ENCODE measurements at places on chromosomes 12 and 14.

- DNase-seq, result no peak
Measured at GRCh38 chr12:45660330-45660729, 69.2 kb upstream of the ARID2 start.

GRCh38 chr12:5969974-5970690 lies 25.1 kb upstream of the ANO2 start:
- no peak for DNase-seq

DNA sequence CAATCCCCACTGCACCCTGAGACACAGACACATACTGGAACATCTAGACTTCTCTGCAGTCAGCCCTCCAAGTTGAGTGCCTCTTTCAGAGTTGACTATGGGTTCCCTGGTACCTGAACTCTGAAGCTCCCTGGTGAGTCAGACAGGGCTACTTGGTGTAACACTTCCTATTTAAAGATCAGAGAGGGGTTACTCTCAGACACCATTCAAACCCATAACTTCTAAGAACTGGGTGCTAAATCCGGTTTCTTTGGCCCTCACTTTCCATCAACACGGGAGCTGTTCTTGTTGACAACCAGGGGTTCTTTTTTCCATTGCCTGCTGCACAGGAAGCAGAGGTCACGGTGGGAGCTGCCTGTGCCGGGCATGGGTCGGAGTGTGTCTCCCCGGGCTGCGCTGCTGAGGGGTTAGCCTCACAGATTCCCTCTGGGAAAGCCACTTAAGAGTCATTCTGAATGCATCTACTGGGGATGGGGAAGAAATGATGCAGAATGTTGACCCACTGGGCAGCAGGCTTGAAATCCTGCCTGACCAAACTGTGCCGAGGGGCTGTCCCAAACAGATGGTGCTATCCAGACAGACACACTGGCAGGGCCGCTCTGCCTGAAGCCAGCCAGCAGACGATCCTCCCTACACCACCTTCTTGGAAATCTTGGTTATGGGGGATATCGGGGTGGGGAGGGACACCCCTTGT lies 74.1 kb downstream of the PITPNM2 start:
- DNase-seq, result no peak

DNA sequence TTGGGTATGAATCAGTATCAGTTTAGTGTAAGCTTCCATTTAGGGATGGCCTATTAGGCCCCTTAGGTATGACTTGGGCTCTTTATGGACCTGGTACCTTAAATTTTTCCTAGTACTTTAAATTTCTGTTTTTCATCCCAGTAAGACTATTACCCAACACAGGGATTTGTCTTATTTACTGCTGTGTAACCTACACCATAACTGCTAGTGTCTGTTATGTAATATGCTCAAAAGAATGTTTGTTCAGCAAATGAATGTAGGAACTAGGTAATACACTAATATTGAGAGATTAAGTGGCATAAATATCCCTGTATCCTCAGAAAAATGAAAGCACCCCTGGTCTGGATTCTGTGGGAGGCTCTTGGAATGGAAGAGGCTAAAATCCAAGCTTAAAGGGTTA lies 63.7 kb upstream of the YARS2 start:
- DNase-seq, result no peak

DNA sequence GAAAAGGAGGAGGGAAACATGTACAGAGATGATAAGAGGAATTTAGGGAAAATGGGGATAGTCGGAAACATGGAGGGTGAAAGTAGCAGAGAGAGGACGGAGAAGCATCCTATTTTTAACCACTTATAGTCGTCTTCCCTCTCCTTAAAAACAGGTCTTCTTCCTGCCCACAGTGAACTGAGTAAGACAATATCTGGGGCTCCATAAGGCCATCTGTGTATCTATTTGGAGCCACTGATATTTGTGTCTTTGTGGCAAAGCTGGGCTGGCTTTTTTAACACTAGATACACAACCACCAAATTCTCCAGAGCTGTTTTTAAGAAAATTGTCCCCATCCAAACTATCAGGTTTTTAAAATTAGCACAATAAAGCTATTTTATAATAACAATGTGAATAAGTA lies 109.5 kb upstream of the RAP1B start:
- no peak for DNase-seq

- DNase-seq, result no peak
Measured at GRCh38 chr12:13851828-13852227, 129.6 kb downstream of the GRIN2B start.

DNA sequence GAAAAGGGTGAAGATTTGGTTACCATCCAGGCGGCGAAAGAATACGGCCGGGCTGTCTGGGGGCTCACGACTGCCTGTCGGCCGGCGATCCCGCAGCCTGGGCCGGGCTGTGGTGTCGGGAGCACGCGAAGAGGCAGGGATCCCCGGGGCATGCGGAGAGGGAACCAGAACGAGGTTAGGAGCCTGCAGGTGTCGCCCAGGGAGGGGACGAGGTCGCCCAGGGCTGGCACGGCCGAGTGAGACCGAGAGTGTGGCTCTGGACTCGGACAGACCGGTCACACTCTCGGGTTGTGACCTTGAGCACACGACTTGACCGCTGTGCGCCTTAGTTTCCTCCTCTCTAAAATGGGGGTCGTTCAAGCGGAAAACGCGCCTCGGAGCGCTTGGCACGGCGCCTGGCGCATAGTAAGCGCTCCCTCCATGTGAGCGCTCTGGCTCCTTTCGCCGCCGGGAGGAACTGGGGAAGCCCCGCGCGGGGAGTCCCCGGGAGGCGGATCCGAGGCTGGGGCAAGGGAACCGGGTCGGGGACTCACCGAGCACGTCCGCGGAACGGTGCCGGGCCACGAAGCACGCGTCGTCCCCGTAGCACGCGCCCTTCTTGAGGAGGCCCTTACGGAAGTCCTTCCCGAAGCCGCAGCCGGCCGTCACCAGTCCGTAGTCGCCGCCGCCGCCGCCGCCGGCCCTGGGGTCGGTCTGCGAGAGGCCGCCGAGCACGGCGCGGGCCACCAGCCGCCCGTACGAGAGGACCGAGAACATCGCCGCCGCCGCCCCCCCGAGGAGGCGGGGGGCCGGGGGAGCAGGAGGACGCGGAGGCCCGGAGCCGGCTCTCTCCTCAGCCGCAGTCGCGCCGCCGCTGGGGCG lies 612 bp downstream of the PPTC7 start:
- DNase-seq, result no peak

- no peak for DNase-seq
Measured at GRCh38 chr14:101845496-101845895, 84.0 kb downstream of the PPP2R5C start.

GRCh38 chr12:40701756-40702155 lies 9.5 kb downstream of the CNTN1 start:
- DNase-seq, result no peak

DNA sequence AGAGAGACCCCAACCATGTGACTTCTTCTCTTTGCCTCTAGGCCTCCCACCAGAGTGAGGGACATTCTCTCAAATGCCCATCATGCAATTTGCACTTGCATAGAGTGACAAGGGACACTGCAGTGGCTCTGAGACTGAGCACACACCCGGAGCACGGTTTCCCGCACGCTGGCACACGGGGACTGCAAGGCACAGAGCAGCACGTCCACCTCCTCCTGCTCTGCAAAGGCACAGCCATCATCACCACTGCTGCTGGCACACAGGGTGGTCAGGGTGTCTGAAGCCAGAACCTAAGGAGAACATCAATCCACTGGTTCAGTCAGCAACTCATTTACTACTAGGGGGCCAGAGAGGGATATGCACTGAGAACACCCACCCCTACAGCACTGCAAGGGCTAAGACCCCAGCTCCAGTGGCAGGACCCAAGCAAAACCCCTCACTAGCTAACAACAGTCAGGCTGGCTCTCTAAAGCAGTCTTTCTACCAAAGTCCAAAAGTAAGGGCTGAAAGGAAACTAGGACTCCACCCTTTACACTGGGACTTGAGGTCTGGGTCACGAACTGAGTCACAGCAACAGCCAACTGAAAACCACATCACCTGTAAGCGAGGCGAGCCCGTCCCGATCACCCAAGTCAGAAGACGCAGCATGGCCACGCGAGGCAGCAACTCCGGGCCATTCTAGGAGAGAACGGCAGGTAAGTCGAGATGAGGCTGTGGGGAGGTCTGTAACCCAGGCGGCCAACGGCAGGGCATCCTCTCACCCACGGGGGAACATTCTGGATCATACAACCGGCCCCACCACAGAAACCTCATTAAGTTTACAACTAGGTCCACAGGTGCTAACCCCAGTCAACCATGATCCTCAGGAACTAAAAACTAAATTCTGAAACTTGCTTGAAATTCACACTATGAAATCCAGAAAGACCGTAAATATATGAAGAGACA lies 37.9 kb downstream of the GCN1 start:
- DNase-seq, result no peak

- DNase-seq, result no peak
Measured at GRCh38 chr12:120844768-120845449, 59.2 kb downstream of the SPPL3 start.

DNA sequence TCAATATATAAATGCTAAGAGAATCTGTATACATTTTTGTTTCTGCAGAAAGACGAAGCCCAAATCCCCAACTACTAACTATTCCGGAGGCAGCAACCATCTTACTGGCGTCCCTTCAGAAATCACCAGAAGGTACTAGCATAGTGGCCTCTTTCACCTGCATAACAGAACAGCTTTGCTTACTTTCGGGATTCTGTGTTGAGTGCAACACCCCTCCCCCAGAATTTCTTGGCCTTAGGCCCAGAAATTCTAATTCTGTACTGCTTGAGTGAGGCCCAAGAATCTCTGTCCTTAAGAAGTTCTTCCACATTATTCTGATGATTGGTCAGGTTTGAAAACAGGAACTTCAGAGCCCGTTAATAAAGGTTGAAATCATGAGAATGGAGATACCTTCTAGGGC lies 2.9 kb downstream of the SPX start:
- no peak for DNase-seq

GRCh38 chr14:95664066-95664465 lies 22.2 kb upstream of the TCL1B start:
- DNase-seq, result no peak

DNA sequence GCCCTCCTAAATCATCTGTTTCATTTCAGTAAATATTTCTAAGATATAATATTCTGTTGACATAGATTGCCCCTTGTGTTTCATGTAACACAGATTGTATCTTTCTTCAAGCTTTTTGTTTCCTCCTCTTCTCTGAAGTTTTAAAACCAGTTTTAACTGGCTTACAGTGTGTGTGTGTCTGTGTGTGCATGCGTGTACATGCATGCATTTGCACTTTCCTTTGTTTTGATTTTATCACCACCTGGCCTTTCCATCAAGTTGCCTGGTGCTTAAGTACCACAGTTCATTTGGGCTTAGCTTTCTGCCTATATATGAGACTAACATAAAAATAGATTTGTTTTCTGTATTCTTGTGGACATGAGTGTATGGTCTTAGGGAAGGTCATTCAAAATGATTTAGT lies 31.9 kb downstream of the ETNK1 start:
- no peak for DNase-seq

- no peak for DNase-seq
Measured at GRCh38 chr12:101685092-101685491, 12.3 kb upstream of the CHPT1 start.

- DNase-seq, result no peak
Measured at GRCh38 chr14:68981539-68981976, 2.5 kb upstream of the ACTN1 start.

DNA sequence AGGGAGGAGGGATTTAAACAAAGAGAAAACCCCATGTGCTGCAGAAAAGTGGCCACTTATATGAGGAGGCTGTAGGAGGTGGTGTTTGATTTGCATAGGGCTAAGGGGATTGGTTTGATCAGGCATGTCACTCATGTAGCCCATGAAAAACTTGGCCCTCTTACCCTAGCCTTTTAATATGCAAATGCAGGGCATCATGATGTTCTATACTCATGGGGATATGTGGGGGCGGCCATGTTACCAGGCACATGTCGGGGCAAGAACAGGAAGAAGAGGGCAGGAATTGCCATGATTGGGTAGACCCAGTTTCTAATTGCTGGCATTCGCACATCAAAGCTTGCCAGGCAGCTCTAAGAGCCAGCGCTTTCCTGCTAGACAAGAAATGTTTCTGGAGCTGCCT lies 28.8 kb downstream of the KLRK1 start:
- no peak for DNase-seq

DNA sequence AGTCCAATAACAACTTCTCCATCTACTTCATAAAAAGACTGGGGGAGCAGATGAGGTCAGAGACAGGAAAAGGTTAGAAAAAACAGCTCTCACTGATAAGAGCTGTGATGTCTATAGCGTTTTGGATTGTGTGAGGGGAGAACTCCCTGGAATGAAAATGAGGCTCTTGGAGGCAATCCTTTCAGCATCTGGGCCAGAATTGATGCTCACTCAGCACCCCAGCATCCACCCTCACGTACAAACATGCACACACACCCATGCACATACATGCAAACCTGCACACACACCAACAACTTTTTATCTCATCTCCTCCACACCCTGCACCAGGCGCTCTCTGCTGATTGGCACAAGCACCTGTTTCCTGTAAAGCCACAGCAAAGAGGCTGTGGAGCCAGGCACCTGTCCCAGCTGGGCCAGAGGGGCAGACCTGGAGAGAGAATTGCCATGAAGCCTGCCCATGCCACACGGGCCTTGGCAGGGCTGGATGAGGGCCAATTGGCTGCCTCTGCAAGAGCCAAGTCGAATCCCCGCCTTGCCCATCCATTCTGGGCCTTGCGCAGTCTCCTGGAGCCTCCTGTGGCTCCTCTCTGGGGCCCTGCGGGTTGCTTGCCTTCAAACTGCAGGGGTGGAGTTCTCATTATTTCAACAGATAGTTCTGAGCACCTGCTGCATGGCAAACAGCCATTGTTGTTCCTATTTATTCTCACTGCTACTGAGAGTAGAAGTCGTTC lies 53.1 kb downstream of the SYNE3 start:
- no peak for DNase-seq

DNA sequence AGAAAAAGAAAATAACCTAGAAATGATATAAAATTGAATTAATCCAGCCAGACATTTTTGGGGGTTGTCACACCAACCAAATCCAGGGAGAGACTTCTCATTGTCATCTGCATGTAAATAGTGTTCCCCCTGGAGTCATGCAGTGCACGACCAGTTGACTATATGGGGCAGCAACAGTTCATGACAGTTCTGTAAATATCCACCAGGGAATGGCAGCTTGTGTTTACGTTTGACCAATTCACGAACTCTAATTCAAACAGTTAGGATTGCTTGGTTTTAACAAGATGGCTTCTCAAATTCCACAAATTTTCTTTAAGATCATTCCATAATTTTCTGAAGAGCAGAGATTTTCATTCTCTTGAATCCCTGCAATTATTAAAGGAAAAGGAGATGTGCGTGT lies 43.4 kb upstream of the DUSP6 start:
- no peak for DNase-seq

GRCh38 chr12:101875162-101875561 lies 2.2 kb upstream of the DRAM1 start:
- DNase-seq, result no peak

DNA sequence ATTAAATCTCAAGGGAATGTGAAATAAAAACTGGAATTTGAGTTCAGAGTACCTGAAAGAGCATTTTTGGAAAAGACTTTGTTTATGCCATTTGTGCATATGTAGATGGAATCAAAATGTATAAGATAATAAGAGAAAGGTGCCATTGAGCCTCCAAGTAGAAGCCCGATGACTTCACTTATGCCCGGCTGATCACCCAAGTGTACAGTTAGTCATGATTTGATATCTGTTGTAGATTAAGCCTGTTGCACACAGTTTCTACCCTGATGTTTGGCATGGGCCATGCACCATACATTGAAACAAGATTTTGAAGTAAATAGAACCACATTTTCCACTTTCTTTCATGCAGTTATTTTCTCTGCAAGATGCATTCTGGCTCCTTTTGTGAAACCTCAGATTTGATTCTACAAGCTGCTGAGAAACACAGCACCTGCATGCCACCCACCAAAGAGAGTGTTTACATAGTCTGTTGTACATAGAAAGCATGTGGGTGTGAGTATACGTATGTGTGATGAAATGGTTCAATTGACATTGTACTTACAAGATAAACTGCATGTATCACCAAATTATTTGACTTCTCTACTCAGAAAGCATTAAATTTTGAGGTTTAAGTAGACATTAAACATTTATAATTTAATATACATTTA lies 772.5 kb downstream of the DIO2 start:
- no peak for DNase-seq

All from D721Med (cell line).